ENCODE measurements at places on chromosomes 5 and 9.

DNA sequence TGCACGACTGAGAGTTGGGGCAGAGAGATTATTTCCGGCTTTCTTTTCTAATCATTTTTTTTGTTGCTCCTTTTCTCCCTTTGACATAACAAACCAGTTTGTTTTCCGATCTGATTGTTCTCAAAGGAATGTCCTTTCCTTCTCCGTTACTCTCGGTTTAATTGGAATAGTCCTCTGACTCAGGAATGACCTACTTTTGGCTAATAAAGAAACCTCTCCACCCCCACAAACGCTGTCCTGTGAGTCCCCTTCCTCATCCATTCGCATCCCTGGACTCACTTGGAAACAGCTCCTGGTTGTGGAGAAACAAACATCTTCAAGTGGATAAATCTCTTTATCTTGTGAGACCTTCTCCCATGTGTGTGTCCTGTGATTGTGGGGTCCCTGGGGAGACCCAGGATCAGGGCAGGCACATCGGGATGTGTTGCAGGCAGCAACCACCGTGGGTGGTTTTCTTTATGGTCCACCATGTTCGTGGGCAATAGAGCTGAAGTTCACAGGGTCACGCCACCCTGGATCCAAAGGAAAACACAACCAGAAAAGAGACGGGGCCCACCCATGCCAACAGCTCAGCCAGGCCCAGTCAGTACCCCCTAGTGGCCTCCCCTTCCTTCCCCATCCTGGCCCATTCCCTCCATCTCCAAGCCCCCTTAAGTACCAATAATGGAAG, 45.2 kb upstream of the NEK6 start:
- no peak for DNase-seq

DNA sequence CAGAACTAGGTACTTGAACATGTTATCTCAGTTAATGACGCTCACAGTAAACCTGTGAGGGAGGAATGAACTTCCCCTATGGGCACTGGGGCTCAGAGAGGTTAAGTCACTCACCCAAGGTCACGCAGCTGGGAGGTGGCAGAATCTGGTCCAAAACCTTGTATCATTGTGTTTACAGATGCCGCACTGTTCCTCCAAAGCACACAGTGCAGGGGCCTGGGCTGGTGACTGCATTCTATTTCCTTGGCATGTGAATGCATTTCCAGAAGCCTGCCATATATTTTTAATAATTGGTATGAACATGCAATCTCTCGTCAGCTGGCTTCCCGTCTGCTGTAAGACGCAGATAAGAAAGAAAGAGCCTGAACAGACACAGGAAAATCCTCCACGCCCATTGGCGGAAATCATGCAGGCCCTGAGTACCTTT, 77.0 kb upstream of the TBC1D2 start:
- DNase-seq, result no peak

DNA sequence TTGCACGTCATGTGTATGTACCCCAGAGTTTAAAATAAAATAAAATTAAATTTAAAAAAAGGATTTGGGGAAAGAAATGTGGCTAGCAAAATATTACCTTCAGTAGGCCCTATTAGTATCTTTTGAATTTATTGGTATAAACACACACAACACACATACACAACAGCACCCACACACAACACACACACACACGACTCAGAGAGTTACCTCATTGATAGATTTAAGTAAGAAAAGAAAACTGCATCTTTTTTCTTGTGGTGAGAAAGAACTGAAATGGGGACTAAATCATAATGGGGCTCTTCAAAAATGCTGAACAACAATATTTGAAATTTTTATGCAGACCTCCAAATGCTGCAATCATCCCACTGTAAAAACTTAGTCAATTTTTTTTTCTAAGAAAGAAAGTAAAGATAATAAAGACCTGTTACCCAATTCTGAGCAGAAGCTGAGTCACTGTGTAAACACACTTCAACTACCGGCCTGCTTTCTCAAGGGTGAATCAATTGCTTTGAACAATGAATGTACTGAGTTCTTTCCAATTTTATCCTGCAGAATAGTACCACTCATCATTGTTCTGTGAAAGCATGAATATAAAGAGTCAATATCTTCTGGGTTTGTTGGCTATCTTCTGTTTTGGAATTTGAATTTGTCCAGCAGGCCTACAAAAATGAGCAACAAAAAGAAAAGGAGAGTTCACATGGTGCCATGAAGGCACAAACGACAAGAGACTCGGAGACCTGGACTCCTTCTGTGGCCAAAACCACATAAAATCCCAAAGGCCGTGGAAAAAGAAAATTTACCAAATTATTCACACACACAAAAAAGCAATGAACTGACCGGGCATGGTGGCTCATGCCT, 57.9 kb upstream of the CCNG1 start:
- no peak for DNase-seq

DNA sequence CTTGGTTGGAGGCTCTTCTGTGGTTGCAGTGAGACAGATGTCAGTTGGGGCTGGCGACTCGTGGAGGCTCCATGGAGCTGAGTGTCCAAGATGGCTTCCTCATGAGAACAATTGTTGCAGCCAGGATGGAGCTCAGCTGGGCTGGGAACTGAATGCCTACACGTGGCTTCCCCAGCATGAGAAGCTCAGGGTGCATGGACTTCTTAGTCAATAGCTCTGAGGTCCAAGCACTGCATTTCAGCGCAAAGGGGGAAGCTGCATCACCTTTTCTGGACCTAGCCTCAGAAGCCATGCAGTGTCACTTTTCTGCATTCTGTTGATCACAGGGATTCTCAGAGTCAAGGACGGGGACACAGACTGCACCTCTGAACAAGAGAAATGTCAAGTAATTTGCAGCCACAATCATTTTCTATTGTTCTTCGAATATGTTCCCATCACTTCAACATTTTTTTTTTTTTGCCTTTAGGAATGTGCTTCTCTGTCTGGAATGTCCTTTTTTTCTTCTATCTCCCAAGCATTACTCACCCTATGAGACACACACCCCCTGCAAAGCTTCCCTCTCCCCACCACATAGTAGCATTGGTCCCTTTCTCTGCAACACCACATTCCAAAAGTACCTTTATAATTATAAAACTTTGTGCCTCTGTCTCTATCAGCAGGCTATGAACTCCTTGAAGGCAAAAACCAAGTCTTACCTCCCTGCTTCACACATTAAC, 57.5 kb upstream of the STK32A start:
- no peak for DNase-seq

DNA sequence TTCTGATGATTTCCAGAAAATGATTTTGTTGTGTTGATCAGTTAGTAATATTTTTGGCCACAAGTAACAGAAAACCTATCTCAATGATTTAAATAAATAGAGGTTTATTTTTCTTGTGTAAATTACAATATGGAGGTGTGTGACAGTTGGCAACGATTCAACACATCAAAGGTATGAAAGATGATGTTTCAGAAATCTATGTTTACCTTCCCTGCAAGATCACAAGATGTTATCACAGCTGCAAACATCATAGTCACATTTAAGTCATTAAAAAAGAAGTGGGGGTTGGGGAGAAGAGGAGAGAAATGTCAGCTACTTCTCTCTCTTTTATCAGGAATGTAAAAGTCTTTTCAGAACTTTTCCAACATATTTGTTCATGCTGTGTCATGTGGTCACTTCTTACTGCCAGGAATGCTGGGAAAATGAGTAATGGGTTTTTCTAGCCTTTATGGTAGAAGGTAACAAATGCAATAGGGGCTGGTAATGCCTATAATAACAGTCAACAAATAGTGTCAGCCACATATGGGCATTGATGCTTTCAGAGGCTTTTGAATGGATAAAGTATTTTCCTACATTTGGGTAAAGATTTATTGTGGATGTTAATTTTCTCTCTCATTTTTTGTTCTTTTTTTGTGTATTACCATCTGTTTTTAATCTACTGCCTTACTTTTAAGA, 742.7 kb downstream of the TLE1 start:
- DNase-seq, result no peak

Data from CD4-positive, alpha-beta T cell treated with Interferon gamma for 1 hour (primary cell).